Mesothelial cell of epicardium (in vitro differentiated cells): ENCODE measurements at places on chromosomes 11 and 22. TPM values are rescaled to one million over a fixed set of nuclear protein-coding genes. Genes with fewer than 3 reads are reported as not detected.
A peak's percentile ranks its signal among the peaks of the same experiment; 100 is the strongest.

ZNF214 gene
- total RNA-seq, result 6.2 to 7.4 TPM (median 6.5 TPM) in 3 replicates

PKDREJ gene
- 0.02 to 0.04 TPM in 2 of 3 replicates, not detected in the other for total RNA-seq

NELL1 gene
- 1.7 to 2.8 TPM (median 2.6 TPM) in 3 replicates for total RNA-seq

SERPING1 gene
- 136 to 154 TPM (median 146 TPM) in 3 replicates for total RNA-seq

DNA sequence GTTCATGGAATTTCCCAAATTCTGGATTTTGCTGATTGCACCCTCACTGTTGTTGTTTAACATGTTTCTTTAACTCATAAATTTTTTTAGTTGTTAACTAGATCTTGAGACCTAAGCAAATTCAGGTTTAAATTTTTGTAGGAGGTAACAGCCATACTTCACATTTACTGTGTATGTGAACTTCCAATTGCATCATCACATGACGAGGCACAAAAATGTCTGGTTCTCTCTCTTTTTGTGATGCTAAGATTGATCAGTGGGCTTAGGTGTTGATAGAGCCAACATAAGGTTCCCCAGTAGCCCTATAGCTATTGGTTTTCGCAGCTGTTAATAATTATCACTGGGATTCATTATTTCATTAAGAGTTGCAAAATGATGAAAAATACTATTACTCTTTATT, 277.5 kb downstream of the TMEM135 start:
- no peaks in the 10 kb centered on the region for H3K27me3 ChIP-seq
- no peak overlapping the region for H3K4me3 ChIP-seq
- DNase-seq, result no peak
- no peak overlapping the region for H3K27ac ChIP-seq

- peaks cover 32% of the 10 kb centered on the region for H3K36me3 ChIP-seq
- H3K4me1 ChIP-seq, result peaks cover 33% of the 10 kb centered on the region
- no peak overlapping the region for H3K4me3 ChIP-seq
- no peaks in the 10 kb centered on the region for H3K27me3 ChIP-seq
Measured at GRCh38 chr11:59610289-59610688, 5.3 kb downstream of the OSBP start.

- H3K36me3 ChIP-seq, result no peaks in the 10 kb centered on the region
- H3K4me1 ChIP-seq, result peaks cover 31% of the 10 kb centered on the region
- no peak overlapping the region for H3K27ac ChIP-seq
Measured at GRCh38 chr11:128803011-128803410, 64.1 kb downstream of the KCNJ1 start.

DNA sequence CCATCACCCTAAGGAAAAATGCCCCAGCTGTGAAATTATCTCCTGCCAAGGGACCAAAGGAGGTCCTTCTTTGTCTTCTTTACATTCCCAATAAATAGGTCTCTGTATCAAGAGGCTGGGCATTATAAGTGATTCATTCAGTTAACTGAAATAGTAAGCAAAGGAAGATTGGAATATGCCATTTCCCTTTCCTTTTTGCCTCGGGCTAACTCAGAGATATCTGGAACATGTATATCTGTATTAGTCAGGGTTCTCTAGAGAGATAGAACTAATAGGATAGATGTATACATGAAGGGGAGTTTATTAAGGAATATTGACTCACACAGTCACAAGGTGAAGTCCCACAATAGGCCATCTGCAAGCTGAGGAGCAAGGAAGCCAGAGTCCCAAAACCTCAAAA, 15.3 kb upstream of the CWF19L2 start:
- no peaks in the 10 kb centered on the region for H3K36me3 ChIP-seq
- no peak overlapping the region for H3K4me3 ChIP-seq
- peaks cover 79% of the 10 kb centered on the region for H3K27me3 ChIP-seq
- DNase-seq, result no peak
- H3K4me1 ChIP-seq, result no peaks in the 10 kb centered on the region
- no peak overlapping the region for H3K27ac ChIP-seq

DNA sequence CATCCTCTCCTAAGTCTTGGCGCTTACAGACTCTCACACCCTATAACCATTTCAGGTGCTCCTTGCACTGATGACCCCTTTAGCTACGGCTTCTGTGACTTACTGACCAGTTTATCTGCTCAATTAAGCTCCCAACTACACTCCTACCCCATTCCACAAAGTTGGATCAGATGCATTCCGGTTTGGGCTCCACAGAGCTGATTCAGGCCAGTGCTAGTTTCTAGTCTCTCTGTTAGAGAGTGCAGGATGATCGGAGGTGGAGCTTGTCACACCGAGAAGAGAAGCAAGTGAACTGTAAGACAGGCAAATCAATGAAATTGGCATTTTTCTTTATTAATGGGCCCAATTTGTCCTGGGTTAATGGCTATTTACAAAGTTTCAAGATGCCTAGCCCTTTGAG, 436.8 kb upstream of the CADM1 start:
- no peaks in the 10 kb centered on the region for H3K36me3 ChIP-seq
- H3K4me1 ChIP-seq, result peaks cover 8% of the 10 kb centered on the region
- peaks cover 58% of the 10 kb centered on the region for H3K27me3 ChIP-seq
- DNase-seq, result no peak
- no peak overlapping the region for H3K4me3 ChIP-seq

DNA sequence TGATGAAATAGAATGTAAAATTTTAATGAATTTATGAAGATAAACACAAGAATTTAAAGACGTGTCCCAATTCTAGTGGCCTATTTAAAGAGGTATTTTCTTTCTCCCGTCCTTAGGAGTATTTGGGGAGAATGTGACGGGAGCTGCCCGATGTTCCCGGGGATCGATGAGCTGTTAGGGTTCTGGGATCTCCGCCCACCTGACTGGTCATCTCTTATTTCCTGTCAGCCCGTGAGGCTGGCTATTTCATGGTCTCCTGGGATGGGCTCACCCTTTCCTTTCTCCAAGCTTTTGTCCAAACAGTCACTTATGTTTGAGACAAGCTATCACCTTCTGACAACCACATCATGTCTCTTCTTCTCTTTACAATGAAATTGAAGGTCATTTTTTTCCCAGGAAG, 16.9 kb upstream of the CLMP start:
- DNase-seq, result no peak
- peaks cover 16% of the 10 kb centered on the region for H3K4me1 ChIP-seq
- H3K27me3 ChIP-seq, result no peaks in the 10 kb centered on the region

- H3K4me1 ChIP-seq, result peaks cover 16% of the 10 kb centered on the region
- no peak for DNase-seq
- H3K4me3 ChIP-seq, result no peak overlapping the region
- H3K27me3 ChIP-seq, result peaks cover 8% of the 10 kb centered on the region
- H3K27ac ChIP-seq, result no peak overlapping the region
Measured at GRCh38 chr11:8247312-8247711, 16.4 kb downstream of the LMO1 start.

GRCh38 chr22:38713921-38714320, 8.2 kb downstream of the GTPBP1 start:
- DNase-seq, result no peak
- peak overlapping the region; percentile 24 for H3K27ac ChIP-seq
- no peak overlapping the region for H3K4me3 ChIP-seq
- H3K27me3 ChIP-seq, result no peaks in the 10 kb centered on the region
- H3K4me1 ChIP-seq, result peaks cover 25% of the 10 kb centered on the region

- H3K27me3 ChIP-seq, result peaks cover 47% of the 10 kb centered on the region
- no peak overlapping the region for H3K27ac ChIP-seq
- no peak overlapping the region for H3K4me3 ChIP-seq
- no peak for DNase-seq
- H3K4me1 ChIP-seq, result no peaks in the 10 kb centered on the region
- H3K36me3 ChIP-seq, result no peaks in the 10 kb centered on the region
Measured at GRCh38 chr11:132358573-132358953, 988.1 kb downstream of the NTM start.

DNA sequence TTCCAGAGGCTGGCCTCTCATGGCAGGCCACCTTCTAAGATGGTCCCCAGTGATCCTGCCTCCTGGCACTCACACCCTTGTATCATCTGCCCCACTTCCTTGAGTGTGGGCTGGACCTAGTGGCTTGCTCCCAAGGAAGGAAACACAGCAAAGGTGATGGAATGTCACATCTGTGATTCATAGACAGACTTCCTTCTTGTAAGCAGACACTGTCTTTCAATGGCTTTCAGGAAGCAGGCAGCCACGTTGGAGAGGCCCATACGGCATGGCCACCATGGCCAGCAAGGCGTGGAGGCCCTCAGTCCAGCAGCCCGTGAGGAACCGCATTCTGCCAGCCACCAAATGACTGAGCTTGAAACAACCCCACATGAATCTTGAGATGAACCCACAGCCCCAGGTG, 11.3 kb downstream of the LMO1 start:
- H3K27me3 ChIP-seq, result peaks cover 2% of the 10 kb centered on the region
- no peaks in the 10 kb centered on the region for H3K36me3 ChIP-seq
- no peak overlapping the region for H3K27ac ChIP-seq
- no peaks in the 10 kb centered on the region for H3K4me1 ChIP-seq
- peak; percentile 7 for DNase-seq

DNA sequence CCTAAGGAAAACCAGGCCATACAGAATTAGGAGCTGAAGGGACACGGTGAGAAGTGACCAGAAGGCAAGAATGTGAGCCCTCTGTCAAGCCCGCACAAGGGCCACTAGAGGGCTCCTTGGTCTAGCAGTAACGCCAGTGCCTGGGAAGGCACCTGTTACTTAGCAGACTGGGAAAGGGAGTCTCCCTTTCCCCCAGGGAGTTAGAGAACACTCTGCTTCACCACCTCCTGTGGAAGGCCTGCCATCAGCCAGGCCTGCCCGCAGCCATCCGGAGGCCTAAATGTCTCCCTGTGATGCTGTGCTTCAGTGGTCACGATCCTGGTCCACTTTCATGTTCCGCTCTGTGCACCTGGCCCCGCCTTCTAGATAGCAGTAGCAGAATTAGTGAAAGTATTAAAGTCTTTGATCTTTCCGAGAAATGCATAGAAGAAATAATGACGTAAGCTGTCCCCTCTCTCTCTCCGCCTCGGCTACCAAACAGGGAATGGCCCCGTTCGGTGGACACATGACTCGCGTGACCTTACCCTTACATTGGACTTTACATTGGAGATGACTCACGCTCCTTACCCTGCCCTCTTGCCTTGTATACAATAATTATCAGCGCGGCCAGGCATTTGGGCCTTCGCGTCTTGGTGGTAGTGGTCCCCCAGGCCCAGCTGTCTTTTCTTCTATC, 10.7 kb upstream of the GSTP1 start:
- no peak overlapping the region for H3K27ac ChIP-seq
- H3K4me3 ChIP-seq, result no peak overlapping the region
- peaks cover 4% of the 10 kb centered on the region for H3K4me1 ChIP-seq

- DNase-seq, result no peak
- no peak overlapping the region for H3K27ac ChIP-seq
- H3K36me3 ChIP-seq, result no peaks in the 10 kb centered on the region
- H3K27me3 ChIP-seq, result no peaks in the 10 kb centered on the region
- H3K4me1 ChIP-seq, result no peaks in the 10 kb centered on the region
Measured at GRCh38 chr11:20754933-20755332, 85.5 kb downstream of the NELL1 start.

DNA sequence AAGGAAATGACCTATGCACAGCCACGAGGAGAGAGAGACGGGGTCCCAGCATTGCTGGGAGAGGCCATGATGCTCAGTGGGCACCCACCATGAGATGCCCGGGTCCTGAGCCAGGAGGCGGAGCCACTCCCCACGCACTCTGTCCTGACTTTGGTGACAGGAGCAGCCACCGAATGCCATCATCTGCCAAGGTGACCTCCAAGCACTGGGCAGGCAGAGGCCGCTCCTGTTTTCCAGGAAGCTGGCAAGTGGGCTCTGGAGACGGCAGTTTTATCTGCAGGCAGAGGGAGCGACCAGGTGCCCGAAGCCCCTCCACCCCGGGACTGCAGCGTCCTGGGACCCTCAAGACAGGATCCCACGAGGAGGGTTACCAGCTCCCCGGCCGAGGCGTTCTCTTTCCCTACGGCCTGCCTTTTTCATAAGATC, 453.9 kb downstream of the BRD1 start:
- H3K27ac ChIP-seq, result no peak overlapping the region
- peaks cover 32% of the 10 kb centered on the region for H3K27me3 ChIP-seq
- H3K4me3 ChIP-seq, result no peak overlapping the region
- no peaks in the 10 kb centered on the region for H3K4me1 ChIP-seq
- DNase-seq, result no peak

DNA sequence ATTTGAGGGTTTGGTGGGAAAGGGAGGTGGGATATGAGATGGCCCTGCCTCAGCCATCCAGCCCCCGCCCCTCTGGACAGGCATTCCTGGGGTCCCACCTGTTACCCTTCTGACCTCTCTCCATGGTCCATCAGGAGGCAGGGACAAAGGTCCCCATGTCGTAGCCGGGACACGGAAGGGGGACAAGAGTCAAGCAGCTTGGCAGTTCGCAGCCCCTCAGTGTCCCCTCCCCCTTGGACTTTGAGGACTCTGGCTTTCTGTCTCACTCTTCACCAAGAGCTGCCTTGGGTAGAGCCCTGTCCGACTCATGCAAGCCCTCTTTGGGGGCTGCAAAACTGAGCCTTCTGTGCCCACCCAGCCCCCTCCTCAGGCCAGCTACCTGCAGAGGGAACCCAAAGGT, 30.2 kb downstream of the TRIM29 start:
- no peaks in the 10 kb centered on the region for H3K36me3 ChIP-seq
- H3K27ac ChIP-seq, result no peak overlapping the region
- DNase-seq, result no peak
- peaks cover 29% of the 10 kb centered on the region for H3K4me1 ChIP-seq
- no peak overlapping the region for H3K4me3 ChIP-seq
- peaks cover 8% of the 10 kb centered on the region for H3K27me3 ChIP-seq

- H3K27ac ChIP-seq, result no peak overlapping the region
- H3K4me1 ChIP-seq, result no peaks in the 10 kb centered on the region
- peaks cover 4% of the 10 kb centered on the region for H3K36me3 ChIP-seq
- no peak for DNase-seq
Measured at GRCh38 chr22:47398491-47398890, 636.0 kb downstream of the TBC1D22A start.

DNA sequence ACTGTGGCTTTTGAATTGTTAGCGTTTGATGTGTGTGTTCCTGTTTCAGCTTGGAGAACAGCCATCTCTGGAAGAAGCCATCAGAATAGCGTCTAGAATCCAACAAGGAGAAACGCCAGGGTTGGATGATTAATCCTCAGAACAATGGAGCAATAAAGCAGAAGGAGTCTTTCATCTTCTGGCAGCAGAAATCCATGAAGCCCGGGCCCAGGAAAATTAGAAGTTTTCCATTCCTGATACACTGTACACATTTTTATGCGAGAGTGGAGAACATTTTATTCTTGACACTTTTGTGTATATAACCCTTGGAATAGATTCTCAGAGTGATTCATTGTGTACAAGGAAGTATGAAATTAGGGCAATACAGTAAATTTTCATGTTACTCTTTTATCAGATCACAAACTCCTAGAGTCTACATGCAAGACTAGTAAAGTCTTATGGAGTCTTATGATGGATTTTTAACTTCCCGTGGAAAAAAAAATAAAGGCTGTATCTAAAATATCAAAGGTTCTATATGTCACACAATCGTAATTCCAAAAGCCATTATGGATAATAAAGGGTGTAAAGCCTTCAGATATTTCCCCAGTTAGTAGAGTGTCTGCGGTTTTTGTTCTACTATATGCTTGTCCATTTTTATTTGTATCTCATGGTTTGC, 45.9 kb upstream of the WEE1 start:
- peak overlapping the region; percentile 88 for H3K27ac ChIP-seq
- H3K4me1 ChIP-seq, result peaks cover 41% of the 10 kb centered on the region
- no peak overlapping the region for H3K4me3 ChIP-seq

GRCh38 chr11:63015521-63016215, at the start of gene SLC22A8:
Gene SLC22A8, minus strand, starts transcription at chr11:63015841. Its CDS starts 883 bp downstream, at chr11:63014958.
- peaks cover 21% of the 10 kb centered on the region for H3K4me1 ChIP-seq
- H3K4me3 ChIP-seq, result no peak within 1 kb of the TSS
- no peaks in the 10 kb centered on the region for H3K36me3 ChIP-seq
- peak; percentile 26 for DNase-seq
